ENCODE measurements at places on chromosomes 16 and 17.

DNA sequence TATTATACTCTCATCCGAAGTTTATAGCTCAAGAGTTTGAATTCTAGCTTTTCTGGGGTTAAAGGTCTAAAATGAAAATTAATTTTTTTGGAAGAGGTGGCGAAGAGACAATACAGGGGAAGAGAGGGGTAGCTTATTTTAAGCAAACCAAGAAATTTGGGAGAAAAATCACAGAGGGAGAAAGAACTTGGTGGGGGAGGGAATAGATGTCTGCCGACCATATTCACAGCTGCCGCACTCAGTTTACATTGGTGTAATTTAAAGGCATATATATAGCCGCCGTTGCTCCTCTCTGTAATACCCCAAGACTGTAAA lies 6.5 kb upstream of the ZFHX3 start:
- DNase-seq, result no peak

- peak; percentile 74 for DNase-seq
These were observed 26.0 kb downstream of the COPZ2 start for GRCh38 chr17:48011405-48012150.

- peak; percentile 27 for DNase-seq
These were observed 26.3 kb upstream of the HS3ST2 start for GRCh38 chr16:22787466-22788192.

GRCh38 chr17:74235040-74235581 lies 21.7 kb downstream of the TTYH2 start:
- DNase-seq, result no peak

- no peak for DNase-seq
These were observed 16.3 kb downstream of the MEIOC start for GRCh38 chr17:44672479-44673093.

DNA sequence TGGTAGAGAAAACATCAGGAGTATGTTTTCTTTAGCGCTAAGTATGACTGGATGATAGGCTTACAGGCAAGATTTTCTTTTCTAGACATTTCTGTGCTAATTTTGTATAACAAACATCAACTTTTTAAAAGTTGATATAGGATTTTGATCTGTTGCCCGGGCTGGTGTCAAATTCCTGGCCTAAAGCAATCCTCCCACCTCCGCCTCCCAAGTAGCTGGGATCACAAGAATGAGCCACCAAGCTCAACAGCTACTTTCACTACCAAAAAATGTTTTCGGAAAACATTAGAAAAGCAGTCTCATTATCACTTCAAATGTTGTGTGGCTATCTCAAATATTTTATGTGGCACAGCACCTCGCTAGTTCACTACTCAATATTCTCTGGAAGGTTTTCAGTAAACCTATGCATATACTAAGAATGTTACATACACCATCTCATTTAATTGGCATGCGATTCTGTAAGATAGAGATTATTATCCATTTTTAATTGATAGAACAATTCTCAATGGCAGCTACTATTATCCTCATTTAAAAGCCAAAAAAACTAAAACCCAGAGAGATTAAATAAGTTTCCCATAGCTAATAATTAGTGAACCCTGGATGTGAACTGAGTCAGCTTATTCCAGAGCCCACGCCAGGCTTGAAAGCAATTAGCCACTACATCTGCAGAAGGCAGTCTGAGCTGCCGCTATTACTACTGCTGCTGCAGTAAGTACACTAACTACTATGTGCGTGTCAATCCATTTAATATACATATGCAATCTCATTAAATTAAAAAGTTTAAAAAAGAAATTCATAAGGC lies 41.7 kb downstream of the CREBBP start:
- DNase-seq, result no peak

DNA sequence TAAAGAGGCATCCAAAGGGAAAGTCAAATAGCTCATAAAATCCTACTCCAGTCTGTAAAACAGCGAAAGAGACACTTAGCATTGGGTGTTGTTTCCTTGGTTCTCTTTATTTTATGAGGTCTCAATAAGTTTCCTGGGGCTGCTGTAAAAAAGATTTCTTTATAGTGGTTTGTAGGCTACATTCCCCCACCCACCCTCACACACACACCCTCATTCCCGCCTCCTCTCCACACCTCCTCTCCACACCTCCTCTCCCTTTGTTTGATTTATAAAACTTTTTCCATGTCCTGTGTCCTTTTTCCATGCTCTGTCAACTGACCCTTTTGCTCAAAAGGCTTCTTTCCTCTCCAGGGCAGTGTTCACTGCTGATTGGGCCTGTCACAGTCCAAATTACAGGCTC lies 178.9 kb upstream of the SOX9 start:
- no peak for DNase-seq

All from activated CD8-positive, alpha-beta T cell treated with anti-CD3 and anti-CD28 coated beads, Interleukin-2, amount 10 ng/mL, durations not matched to agents 7 days and 5 days (primary cell).